CD4-positive, alpha-beta T cell treated with Interleukin-12 subunit alpha and Interleukin-12 subunit beta, for 1 hour (primary cell): ENCODE measurements at places on chromosomes 2 and 18.

DNA sequence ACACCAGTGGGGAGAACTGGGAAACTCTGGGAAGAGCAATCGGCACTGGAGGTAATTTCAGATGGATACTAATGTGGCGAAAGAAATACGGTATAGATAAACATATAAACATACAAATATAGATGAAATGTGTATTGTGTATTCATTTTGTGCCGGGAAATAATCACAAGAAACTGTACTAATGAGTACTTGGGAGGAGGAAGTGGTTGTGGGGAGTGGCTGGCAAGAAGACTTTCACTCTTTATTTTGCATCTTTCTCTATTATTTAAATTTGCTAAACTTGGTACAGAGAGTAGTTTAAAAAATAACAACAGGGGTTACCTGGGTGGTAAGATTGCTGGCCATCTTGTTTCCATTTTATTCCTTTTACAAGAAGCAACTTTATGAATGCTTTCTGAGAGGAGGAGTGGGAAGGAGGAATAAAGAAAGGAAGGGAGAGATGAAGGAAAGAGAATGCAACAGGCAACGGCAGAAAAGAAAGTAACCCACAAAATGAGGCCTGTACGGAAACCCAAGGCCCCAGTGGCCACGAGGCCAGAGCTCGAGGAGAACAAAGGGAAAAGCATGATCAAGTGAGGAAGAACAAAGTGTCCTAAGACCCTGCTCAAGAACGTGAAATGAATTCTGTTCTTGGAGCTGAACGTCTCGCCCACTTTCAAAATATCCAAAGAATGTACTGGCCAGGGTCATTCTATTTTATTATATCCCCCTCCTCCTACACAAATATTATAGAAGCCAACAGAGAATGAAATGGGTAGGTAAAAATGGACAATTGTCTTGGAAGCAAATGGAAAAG is 45.2 kb downstream of the FAM178B start:
- DNase-seq = peak; percentile 26

GRCh38 chr2:148218326-148219075 is 197.6 kb downstream of the MBD5 start:
- no peak for DNase-seq

GRCh38 chr2:236844711-236845110 is 241.0 kb upstream of the COPS8 start:
- no peak for DNase-seq

GRCh38 chr2:101420623-101421022 is 33.3 kb upstream of the CREG2 start:
- no peak for DNase-seq

DNA sequence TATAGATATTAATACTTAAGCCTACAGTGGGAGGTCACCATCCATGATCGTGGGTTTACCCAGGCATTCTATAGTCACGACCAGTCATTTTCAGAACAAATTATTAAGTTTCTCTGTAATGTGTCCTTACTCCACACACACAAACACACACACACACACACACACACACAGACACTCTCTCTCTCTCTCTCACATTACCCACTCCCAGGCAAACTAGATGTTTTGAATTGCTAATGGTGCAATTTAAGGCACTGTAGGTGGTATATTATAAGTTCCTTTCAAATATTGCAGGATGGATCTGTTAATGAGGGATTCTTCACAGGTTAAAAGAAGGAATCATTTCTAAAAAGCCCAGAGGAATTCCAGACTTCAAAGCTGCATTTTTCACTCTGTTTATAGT is 657.8 kb downstream of the MBD2 start:
- DNase-seq = no peak

DNA sequence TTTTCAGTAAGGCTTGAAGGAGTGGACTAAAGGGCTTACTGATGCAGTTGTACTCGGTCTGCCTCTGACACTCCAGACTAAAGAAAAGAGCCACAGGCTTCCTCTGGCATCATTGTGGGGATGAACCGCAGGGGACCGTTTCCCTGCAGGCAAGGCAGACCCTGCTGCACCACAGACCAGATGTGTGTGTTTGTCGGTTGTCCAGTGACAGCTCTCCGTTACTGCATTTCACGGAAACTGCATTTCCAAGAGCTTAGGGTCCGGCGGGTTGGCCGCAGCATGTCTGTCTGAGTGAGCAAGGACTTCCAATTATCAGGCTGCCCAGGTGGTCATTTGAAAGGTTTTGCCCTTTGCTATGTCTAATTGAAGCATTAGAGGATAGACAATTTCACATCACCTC is 98.1 kb downstream of the FAM210A start:
- no peak for DNase-seq

DNA sequence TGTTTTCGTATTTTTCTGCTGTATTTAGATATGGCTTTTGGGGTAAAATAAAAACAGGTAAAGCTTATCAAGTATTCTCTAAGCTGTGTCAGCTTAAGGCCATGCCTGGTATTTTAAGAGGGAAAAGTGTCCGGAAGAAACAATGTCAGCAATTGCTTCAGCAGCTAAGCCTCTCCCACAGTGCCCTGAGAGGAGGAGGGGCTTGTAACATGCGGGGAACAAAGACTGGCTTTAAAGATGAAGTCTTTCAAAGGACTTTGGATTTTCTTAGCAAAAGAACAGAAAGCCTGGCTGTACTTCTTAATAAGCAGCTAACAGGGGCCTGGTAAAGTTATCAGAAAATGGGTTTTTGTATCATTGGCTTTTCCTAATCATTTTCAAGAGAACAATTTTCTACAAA is 102.8 kb downstream of the PXDN start:
- no peak for DNase-seq

GRCh38 chr2:16655445-16655837 is 10.2 kb downstream of the CYRIA start:
- DNase-seq = no peak

- DNase-seq = peak; percentile 54
Observed at GRCh38 chr2:230643576-230644291, 68.9 kb upstream of the CAB39 start.

- no peak for DNase-seq
Observed at GRCh38 chr2:168740360-168740759, 62.1 kb upstream of the NOSTRIN start.

DNA sequence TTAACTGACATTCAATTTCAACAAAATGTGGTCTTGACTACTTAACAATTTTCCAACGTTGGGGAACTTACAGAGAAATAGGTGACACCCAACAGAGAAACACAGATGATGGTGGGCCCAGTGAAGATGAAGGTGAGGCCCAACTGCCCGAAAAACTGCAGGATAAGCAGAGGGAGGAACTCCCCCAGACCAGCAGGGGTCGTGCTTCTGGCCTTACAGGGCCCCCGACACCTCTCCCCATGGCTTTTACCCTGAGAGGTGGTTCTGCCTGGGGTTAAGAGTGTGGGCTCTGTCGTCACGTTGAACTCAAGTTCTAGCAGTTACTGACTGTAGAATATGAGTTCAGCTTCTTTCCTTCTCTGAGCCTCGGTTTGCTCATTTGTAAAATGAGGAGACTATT is 119.5 kb upstream of the SMIM21 start:
- DNase-seq = no peak

DNA sequence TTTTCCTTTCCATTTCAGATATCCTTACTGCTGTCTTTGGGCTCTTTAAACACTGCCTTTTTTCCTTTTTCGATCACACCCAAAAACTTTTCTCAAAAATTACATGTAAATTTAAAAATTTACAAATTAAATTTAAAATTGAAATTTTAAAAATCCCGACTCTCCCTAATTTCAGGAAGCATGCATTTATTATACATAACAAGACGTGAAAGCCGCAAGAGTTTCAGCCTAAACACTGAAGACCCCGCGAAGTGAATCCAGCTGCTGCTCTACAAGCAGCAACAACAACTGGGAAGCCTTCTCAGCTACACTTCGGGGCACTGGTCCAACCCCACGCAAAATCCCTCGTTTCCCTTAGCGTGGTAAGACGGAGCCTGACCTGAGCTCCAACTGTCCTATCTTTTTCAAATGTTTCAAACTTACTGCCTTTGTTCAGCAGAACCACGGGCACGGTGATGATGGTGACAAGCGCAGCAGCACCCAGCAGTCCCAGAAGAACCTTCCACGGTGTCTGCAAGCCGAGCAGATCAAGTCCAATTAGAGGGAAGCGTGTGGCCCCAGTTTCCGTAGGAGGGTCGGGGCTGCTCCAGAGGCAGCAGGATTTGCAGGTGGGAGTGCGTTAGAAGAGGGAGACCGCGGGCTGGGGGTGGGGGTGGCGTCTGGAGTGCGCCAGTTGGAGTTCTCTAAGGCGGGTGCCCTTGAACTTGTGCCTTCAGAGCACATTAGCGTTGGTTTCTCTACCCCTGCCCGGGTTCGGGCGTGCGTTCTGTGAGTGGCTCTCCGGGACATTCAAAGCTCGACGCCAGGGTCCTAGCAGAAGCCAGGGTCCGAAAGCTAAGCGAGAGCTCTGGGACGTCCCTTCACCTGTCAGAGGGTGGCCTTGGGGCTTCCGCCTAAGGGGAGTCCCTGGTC is 783 bp downstream of the DPP4 start:
- DNase-seq = no peak

GRCh38 chr2:96164459-96165184 is 19.4 kb upstream of the DUSP2 start:
- DNase-seq = peak; percentile 77

GRCh38 chr2:37767046-37767445 is 95.6 kb upstream of the CDC42EP3 start:
- no peak for DNase-seq

DNA sequence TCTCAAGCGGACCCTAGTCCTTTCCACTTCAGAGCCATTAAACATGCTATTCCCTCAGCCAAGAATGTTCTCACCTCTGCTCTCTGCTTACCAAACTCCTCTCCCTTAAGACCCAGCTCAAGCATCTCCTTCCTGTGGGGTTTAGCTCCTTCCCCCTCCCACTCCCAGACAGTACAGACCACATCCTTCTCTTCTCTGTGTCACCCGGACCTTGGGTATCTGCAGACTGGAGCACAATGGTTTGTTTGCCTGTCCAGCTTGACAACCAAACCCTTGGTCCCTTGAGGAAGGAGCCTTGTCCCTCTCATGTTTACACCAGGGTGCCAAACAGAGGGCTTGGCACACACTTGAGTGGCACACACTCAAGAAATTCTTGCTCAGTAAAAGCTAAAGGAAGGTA is 4.1 kb upstream of the CD8A start:
- DNase-seq = peak; percentile 48
